Diencephalon (tissue), 1 donor: ENCODE measurements at places on chromosomes 13 and 19. TPM values are rescaled to one million over a fixed set of nuclear protein-coding genes. Genes with fewer than 3 reads are reported as not detected.

KLK12 gene
- total RNA-seq = not detected

EFNA2 gene
- 12.5 TPM for total RNA-seq

SAFB gene
- 92.0 TPM for total RNA-seq

CEACAM16 gene
- total RNA-seq = not detected

ZNF439 gene
- total RNA-seq = 32.3 TPM

NUP58 gene
- 111 TPM for total RNA-seq

PLA2G4C gene
- total RNA-seq = 22.6 TPM

C2CD4C gene
- 28.8 TPM for total RNA-seq

ZNF285 gene
- 18.9 TPM for total RNA-seq

NLRP7 gene
- total RNA-seq = not detected

CKM gene
- not detected for total RNA-seq

HCN2 gene
- total RNA-seq = 27.9 TPM

PNMA8B gene
- total RNA-seq = 33.0 TPM

TRIM28 gene
- 233 TPM for total RNA-seq

FXYD1 gene
- total RNA-seq = 3.2 TPM

LILRB3 gene
- total RNA-seq = 0.92 TPM

RAP2A gene
- total RNA-seq = 217 TPM

ZNF490 gene
- total RNA-seq = 12.0 TPM

FPR3 gene
- 0.46 TPM for total RNA-seq

ZNF91 gene
- total RNA-seq = 365 TPM

MCEMP1 gene
- not detected for total RNA-seq

OR4F17 gene
- not detected for total RNA-seq

LGI4 gene
- total RNA-seq = 15.0 TPM

MBD3L2 gene
- total RNA-seq = not detected

TINCR gene
- total RNA-seq = 13.4 TPM

ZNF426 gene
- total RNA-seq = 24.9 TPM

CEACAM21 gene
- 18.0 TPM for total RNA-seq

CDC42EP5 gene
- 1.2 TPM for total RNA-seq

PCDH17 gene
- 250 TPM for total RNA-seq

KCTD4 gene
- total RNA-seq = 13.4 TPM

GPATCH1 gene
- total RNA-seq = 16.1 TPM

CCDC122 gene
- total RNA-seq = 6.5 TPM
